ENCODE measurements at places on chromosomes 7 and 10. TPM values are rescaled to one million over a fixed set of nuclear protein-coding genes. Genes with fewer than 3 reads are reported as not detected.

The DKK1 gene
- 40.3 TPM for total RNA-seq

The TMEM176A gene
- total RNA-seq, result 202 TPM

The PSD gene
- 13.1 TPM for total RNA-seq

The NUDT13 gene
- total RNA-seq, result 3.4 TPM

The RADIL gene
- 0.64 TPM for total RNA-seq

The ANKRD30A gene
- not detected for total RNA-seq

The NRP1 gene
- 46.9 TPM for total RNA-seq

The LMBR1 gene
- total RNA-seq, result 53.1 TPM

The DNMBP gene
- total RNA-seq, result 18.2 TPM

The THNSL1 gene
- 6.3 TPM for total RNA-seq

Measured in hepatocyte (in vitro differentiated cells).